Stimulated activated CD8-positive, alpha-beta memory T cell treated with anti-CD3 and anti-CD28 coated beads, Interleukin-7, amount 100 ng/mL, for 4 hours (primary cell): ENCODE measurements at places on chromosomes 4 and X.

GRCh38 chr4:148216866-148217814 lies 225.1 kb downstream of the NR3C2 start:
- no peak for DNase-seq

DNA sequence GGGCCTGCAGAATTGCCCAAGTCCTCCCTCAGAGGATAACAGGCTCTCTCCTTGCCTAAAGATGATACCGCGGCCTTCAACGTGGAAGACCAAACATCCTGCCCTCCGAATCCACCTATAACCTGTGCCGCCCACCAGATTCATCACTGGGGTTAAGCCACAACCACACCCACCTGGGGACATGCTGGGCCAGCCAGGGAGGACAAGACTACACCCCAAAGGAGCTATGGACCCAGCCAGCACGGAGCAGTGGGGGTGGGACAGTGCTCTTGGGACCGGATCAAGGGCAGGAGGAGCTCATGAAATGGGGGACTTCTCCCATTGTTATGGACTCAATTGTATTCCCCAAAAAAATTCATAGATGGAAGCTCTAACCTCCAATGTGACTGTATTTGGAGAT lies 6.8 kb upstream of the MAN2B2 start:
- no peak for DNase-seq

DNA sequence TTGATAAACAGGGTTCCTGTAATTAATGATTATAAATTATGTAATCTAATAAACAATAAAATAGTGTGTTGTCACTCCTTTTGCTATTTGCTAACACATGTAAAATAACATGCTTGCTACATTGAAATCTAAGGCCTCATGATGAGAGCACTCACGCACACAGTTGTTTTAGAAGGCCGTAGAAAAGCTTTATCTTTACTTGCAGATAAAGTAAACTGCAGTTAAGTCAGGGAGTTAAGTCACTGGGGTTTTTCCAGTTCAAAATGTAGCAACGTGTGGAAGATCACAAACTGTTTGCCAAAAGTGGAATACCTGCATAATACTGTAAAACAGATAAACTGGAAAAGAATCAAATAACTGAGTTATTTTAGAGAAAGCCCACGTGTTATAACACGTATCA lies 187.3 kb upstream of the PACRGL start:
- no peak for DNase-seq

DNA sequence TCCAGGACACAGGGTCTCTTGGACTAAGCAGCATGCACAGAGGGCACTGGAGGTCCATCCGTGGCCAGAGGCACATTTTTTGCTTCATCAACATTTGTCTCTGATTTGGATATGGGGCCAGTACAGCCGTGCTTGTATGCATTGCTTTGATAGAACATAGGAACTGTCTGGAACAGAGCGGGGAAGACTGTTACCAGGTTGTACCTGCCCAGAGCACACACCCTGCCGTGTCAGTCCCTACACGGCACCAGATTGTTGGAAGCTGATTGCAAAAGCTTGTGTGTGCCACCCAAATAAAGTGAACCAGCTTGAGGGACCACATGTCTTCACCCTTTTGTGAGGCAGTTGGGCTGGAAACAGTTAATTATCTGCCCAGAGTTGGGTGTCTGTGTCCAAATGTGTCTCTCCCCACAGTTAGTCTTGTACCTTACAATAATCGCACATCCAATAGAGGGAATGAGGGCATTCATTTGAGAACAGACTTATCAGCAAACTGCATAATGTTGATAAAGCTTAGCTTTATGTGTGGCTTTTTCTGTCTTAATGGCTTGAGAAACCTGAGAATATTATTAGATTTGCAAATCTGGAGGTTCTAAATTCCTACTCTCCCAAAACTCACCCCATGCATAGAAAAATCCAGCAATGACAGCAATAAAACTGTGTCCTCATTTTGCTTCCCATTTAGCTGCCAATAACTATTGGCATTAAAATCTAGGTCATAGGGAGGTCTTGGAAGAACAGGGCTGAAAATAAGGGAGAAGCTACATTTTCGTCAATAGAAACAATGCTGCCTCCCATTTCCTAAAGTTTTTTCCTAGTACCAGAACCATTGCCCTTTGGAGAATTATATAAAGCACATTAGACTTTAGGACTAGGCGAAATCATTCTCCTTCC lies 21.2 kb downstream of the KLF3 start:
- no peak for DNase-seq

GRCh38 chr4:174856926-174857800 lies 28.1 kb upstream of the GLRA3 start:
- DNase-seq, result no peak

DNA sequence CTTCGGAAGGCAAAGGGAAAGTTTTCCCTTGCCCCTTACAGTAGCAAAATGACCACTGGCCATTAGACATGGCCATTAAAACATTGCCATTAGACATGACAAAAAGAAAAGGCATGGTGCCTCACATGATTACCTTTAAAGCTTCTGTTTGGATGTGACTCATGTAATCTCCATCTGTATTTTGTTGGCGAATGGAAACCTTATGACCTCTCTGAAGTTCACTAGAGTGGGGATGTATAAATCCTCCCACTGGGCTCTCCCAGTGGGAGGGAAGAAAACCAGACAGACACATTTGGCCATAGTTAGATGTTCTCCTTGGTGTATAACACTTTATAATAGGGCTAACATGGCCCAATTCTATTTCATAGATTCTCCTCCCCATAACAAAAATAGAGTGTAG lies 152.6 kb downstream of the MAGEB17 start:
- DNase-seq, result no peak

DNA sequence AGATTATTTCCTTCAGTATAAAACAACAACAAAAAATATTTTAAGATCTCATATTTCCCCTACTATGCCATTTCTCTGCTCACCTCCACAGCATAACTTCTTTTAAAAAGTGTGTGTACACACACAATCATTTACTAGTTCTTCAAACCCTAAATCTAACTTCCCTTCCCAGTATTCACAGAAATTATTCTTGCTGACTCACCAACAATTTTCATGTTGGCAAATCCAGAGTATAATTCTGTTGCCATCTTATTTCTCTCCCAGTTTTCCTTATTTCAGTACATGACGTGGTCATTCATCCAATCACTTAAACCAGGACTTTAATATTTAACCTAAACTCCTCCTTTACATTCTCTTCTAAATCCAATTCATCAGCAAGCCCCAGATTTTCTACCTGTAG lies 11.4 kb upstream of the RAP1GDS1 start:
- DNase-seq, result no peak

DNA sequence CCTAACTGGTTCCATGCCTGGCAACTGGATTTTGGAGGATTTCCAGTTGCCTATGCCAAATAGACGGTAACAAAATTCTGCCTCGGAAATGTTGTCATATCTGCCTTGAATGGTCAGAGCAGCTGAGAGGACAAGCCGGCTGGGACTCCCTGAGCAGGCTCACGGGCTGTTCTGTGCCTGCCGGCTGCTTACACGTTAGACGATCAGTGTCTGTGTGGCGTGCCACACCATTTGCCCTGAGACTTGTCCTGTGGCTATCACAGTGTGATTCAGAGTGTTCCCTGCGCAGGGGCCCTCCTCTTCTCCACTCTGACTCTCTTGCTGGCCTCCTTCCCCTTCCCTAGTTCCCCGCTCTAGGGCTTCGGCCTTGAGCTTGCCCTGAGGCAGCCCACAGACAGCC lies 42.4 kb downstream of the RAI2 start:
- no peak for DNase-seq

- no peak for DNase-seq
Observed at GRCh38 chrX:120769576-120770341, 105.9 kb downstream of the CT47B1 start.
